ENCODE measurements at places on chromosomes 5 and 9.

- DNase-seq = no peak
These were observed 587.7 kb upstream of the CDH6 start for GRCh38 chr5:30605693-30606268.

DNA sequence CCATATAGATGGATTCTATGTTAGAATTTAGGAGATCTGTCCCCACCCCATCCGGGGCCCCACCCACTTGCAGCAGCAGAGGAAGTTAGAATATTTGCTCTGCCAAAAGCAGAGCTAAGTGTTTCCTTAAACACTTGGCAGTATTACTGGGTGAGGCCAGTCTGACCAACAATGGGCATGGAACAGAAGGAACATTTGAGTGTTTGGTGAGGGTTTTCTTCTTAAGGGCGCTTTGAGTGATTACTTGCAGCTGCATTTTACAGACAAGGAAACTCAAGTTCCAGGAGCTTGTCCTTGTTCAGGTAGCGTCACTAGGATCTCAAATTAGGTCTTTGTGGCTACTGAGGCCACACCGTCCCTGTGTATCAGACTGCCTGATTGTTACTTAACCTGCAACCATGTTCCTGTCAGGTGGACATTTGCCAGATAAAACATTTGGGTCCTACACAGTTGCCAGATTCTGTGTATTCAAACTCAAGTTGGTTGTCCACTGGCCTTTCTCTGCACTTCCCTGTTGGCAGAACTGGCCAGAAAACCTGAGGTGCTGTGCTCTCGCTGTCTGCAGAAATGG, 59.3 kb downstream of the SLC46A2 start:
- no peak for DNase-seq

DNA sequence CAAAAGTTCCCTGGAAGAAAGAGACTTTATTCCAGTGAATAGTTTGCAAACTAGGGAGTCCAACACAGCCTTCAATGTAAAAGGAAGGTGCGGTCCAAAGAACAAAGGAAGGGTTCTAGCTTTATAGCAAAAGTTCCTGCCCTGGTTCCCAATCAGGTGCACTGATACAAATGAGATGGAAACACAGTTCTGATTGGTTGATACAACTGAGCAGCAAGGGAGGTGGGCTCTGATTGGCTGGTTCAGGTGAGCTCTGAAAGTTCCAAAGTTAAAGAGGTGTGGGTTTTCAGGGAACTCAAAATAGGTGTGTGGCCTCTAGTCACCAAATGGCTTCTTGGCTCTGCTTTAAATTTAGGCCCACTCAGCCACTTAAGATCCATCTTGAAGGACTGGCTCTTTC, 43.1 kb downstream of the P4HA2 start:
- DNase-seq = no peak

GRCh38 chr5:10801931-10802666, 41.1 kb upstream of the DAP start:
- DNase-seq = no peak

- DNase-seq = no peak
These were observed 15.0 kb upstream of the FBP1 start for GRCh38 chr9:94654165-94654894.

DNA sequence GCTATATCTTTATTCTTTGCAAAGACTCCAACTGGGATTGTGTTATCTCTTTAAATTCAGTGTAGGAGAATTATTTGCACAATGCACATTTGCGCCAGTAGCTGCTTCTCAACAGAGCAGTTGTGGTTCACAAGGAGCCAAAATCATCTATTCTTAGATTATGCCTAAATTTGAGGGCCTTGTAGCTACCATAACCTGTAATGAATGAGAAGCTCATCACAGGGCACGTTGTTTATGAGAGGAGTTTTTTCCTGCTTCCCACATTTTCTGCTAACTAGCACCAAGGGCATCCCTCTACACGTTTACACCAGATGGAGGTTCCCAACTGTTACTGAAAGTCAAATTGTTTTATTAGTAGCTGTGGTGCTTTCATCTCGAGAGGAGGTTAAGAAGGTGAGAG, 322.4 kb downstream of the TMEM161B start:
- DNase-seq = no peak

DNA sequence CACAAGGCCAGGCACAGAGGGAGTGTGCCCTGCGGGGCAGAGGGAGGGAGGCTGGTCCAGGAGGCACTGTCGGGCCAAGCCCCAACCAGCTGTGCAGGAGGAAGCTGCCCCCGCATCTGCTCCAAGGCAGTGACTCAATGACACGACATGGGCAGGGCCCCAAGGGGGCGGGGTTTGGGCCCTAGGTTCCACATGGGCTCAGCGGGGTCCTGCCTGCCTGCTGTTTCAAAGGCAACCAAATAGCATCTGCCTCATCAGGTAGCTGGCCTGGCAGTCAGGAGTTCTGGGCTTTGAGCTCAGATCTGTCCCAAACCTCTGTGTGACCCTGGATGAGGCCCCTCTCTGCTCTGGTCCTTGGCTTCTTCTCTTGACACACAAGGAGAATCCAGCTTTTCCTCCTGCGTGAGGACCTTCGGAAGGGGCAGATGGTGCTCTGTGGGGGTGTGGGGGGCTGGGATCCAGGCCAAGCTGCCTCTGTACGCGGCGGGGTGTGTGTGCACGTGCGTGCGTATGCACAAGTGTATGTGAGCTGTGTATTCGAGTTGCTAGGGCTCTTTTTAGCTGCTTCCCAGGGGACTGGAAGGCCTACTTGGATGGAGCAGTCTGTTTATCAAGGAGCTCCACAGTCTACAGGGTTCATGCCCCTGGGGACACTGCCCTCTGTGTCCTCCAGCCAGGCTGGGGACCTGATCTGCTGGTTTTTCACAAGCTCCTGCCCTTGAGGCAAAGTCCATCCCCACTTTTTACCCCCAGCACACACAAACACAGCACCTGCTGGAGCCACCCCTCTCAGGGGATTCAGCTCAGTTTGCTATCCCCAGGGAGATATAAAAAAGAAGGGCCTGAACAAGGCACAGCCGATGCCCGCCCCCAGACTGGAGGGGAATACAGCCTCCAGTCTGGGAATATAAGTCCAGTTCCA, 138.9 kb downstream of the RGS3 start:
- DNase-seq = peak; percentile 48

- DNase-seq = no peak
These were observed 13.1 kb downstream of the MARCHF6 start for GRCh38 chr5:10366310-10367272.

DNA sequence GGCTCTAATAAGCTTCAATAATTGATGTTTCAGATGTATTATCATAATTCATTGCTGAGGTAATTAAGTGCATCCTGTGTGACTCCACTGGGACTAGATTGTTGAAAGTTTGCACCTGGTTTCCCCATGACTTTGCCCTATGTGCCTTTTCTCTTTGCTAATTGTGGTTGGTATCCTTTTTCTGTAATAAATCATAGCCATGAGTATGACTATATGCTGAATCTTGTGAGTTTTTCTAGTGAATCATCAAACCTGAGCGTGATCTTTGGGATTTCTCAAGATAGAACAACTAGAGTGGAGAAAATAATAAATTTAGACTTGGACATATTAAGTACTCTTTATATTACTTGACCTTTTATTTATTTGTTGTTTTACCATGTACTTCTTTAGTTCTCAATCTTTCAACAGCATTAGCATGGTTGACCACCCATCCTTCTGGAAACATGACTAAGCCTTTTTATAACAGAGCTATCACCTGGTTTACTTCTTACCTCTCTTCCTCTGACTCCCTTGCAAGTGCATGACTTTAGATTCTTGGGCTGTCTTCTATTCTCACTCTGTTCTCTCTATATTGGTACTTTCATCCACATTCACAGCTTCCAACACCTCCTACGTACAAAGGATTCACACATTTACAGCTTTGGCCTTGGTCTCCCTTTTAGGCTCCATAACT, 239.6 kb upstream of the TAS2R1 start:
- DNase-seq = no peak

GRCh38 chr5:180974612-180975315, 13.9 kb upstream of the BTNL3 start:
- DNase-seq = no peak

DNA sequence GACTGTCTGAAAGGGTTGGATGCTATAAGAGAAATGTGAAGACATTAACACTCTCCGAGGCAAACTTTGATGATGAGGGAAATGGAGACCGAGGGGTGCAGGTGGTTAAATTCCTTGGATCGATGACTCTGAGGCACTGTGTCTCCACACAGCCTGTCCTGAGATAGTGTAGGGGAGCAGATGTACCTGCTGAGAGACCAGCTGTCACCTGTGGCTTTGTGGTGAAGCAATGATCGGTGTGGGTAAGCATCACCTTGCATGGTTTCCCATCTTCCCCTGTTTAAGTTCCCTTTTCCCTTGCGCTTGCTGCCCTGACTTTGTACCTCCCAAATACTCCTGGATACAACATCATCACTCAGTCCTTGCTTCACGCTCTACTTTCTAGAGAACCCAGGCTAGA, 9.8 kb upstream of the MIER3 start:
- DNase-seq = no peak

DNA sequence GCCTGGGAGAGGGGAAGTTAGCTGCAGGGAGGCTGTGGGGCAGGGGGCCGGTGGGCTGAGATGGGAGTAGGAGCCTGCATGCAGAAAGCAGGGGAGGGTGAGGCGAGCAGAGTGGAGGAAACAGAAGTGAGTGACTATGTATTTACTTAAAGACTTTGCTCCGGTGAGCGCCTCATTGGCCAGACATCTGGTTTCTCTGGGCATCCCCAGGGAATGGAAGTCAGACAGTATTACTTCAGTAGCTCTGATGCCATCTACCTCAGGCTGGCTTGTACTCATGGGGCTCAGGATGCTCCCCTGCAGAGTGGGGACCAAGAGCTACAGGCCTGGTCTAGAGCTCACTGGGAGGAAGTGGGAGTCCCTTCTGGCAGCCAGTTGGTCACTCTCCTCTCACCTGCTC, 78.2 kb upstream of the ARAP3 start:
- no peak for DNase-seq

GRCh38 chr9:137175345-137175961, 3.6 kb upstream of the TMEM210 start:
- no peak for DNase-seq

DNA sequence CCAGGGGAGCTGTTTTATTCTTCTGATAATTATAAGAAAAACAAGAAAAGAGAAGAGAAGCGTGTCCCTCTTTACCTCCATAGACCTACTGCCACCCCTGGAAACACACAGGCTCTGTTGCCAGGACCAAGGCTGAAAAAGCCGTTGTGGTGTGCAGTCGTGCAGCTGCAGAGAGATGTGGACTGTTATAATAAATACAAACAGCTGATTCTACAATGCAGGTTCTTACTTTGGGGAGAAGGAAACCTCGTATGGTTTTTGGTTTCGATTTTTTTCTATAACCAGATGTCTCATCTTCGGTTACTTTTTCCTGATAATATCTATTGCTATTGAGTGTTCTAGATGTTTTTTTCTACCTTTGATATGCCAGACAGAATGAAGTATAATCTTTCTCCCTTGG, 28.1 kb downstream of the FYB1 start:
- no peak for DNase-seq
